ENCODE measurements at places on chromosomes 11 and 22.

- ATAC-seq, result no peak
Observed at GRCh38 chr11:78560826-78561484, 13.7 kb downstream of the NARS2 start.

- no peak for ATAC-seq
Observed at GRCh38 chr11:126587541-126587940, 232.1 kb downstream of the ST3GAL4 start.

DNA sequence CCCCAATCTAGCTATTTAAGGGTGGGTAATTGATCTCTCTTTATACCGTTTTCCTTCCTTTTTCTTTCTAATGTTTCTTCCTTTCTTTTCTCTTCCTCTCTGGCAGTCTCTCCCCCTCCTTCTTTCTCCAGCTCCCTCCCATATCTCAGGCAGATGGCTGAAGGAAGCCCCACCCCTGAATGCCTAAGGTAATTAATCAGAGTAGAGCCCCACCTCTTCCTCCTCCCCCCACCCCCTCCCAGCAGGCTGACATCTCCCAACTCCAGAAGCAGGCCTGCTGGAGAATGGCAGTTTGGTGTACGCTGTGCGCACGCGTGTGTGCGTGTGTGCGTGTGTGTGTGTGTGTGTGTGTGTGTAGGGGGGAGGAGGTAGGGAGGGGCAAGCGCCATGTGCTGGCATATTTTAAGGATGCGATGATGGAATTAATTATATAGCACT lies 122.6 kb downstream of the APOL5 start:
- no peak for ATAC-seq

DNA sequence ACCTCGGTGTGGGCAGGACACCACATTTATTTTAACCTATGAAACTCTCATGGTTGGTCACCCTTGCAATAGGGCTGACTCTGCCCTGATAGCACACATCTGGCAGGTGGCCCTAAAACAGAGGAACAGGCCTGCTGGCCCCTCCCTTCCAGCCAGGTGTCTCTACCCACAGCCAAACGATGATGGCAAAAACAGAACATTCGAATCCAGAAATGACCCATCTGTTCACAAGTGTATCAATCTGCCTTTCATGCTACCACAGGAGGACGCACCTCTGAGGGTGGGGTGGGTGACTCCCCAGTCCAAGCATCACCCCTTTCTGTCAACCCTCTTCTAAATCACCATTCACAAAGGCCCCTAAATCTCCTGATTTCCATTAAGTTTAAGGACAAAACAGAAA lies 118.1 kb downstream of the ETS1 start:
- ATAC-seq, result peak; percentile 28

DNA sequence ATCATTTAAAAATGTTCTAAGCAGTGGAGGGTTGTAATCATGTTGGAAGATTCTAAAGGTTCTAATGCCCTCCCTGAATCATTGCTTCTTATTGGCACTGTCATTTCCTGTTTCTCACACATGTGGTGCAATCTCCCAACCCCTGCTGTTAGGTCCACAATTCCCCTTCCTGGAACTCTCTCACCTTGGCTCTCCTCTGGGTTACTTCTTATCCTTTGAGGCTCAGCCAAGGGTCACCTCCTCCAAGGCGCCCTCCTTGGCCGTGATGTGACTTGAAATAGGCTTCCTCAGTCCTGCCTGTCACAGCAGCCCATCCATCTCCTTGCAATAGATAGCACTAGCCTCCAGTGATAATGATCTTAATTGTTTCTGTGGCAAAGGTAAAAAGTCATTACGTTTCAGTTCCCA lies 149.8 kb downstream of the TTC17 start:
- ATAC-seq, result no peak

DNA sequence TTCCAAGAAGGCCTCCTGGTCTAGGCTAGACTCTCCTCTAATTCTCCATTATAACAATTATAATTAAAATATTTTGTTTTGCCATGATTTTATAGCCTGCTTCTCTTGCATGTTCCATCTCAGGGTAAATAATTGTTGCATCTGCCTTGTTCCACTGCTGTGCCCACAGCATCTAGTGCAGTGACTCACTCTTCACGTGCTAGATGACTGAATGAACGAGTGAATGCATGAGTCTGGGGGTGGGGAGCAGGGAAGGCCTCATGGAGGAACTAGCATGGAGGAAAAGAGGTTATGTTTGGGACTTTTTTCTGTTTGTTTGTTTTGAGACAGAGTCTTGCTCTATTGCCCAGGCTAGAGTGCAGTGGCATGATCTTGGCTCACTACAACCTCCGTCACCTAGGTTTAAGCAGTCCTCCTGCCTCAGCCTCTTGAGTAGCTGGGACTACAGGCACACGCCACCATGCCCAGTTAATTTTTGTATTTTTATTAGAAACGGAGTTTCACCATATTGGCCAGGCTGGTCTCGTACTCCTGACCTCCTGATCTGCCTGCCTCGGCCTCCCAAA lies 5.2 kb upstream of the OAF start:
- no peak for ATAC-seq

GRCh38 chr11:101617735-101618332 lies 34.0 kb upstream of the TRPC6 start:
- ATAC-seq, result no peak

DNA sequence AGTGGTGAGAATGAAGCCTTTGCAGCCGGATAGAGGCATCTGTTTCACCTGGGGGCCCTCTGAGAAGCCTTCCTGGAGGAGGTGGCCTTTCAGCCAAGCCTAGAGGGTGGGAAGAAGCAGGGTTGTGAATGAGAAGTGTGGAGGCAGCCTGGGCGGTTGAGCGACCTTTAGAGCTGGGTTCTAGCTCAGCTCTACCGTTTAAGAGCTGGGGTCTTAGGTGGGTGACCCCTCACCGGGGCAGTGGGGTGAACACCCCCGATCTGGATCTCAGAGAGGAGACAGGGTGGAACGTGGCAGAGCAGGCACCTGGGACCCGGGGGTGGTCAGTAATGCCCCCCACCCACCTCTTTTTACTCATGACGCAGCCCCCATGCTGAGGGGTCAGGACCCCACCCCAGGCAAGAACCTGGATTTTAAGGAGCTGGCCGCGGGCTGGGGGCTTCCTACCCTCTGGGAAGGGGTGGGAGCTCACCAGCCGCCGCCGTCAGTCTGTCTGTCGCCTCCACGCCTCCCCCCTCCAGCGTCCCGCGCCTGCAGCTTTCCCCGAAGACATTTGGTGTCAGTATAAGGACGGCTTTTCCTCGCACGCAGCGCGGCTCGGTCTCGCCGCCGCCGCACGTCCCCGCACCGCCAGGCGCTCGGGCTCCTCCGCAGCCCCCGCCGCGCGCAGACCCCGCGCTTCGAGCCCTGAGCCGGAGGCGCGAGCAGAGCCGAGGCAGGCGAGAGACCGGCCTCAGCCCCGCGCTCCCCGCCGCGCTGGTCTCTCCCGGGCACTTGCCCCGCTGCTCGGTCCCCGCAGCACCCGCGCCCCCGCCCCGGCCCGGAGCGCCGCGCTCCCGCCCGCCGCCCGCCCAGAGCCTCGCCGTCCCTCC lies 13.3 kb upstream of the CACNA1I start:
- peak; percentile 71 for ATAC-seq
